ENCODE measurements at places on chromosomes 16 and 17. TPM values are rescaled to one million over a fixed set of nuclear protein-coding genes. Genes with fewer than 3 reads are reported as not detected.
A peak's percentile ranks its signal among the peaks of the same experiment; 100 is the strongest.

DNA sequence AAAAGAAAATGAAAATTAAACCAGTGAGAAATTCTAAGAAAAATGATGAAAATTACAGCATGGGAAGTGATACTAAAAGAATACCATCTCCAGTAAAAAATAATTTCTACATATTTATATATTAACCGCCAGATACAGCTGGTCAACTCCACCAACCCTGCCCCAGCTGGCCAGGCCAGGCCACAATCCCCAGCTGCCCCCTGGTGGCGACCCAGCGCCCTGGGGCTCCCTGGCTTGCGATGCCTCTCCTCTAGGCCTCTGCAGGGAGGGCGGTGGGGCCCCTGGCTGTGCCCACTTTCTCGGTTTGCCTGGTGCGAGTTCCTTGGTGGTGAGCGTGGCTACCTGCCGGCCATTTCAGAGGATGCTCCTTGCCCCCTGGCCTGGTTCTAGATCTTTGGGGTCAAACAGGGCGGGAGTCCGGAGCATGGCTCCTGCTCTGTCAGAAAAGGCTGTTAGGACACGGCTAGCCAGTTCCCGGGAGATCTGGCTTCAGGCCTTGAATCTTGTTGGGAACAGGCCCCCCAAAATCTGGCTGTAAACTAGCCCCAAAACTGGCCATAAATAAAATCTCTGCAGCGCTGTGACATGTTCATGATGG lies 14.5 kb downstream of the GLIS2 start:
- DNase-seq, result no peak

GRCh38 chr17:67027031-67027628 lies 17.2 kb upstream of the CACNG1 start:
- no peak for DNase-seq

DNA sequence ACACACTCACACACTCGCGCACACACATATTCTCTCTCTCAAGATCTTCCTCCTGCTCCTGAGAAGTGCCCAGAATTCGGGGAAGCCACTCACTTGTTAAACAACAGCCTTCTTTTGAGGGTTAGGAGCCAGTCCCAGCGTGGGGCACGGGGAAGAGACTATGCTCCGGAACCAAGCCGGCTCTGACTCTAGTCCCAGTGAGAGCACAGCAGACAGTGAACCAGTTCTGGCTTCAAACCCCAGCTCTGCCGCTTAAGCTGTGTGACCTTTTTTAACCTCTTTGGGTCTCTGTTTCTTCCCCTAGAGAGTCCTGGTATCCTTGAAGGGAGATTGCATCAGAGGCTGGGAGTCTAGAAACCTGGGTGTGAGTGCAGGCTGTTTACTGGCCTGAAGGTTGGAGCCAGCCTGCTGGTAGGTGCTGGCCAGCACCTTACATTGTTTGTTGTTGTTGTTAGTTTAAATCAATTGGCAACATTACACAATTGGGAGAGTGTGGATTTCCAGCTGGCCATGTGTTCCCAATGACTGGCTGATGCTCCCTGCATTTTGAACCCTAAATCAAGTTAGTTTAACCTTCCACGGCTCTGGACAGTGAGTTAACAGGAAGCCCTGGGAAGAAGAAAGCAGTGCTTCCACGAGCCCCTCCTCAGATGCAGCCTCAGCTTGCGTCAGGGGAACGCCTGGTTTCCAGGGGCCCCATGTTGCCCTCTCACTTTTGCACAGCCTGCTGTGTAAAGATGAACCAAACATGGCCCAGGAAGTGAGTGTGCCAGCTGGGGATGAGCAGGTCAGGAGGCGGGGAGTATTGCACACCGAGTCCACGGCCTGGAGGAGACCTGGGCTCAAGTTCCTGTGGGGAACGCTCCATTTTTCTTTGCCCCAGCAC lies 71.5 kb downstream of the GAS7 start:
- DNase-seq, result no peak

GRCh38 chr17:76727745-76728456 lies 1.3 kb downstream of the METTL23 start:
- DNase-seq, result no peak

DNA sequence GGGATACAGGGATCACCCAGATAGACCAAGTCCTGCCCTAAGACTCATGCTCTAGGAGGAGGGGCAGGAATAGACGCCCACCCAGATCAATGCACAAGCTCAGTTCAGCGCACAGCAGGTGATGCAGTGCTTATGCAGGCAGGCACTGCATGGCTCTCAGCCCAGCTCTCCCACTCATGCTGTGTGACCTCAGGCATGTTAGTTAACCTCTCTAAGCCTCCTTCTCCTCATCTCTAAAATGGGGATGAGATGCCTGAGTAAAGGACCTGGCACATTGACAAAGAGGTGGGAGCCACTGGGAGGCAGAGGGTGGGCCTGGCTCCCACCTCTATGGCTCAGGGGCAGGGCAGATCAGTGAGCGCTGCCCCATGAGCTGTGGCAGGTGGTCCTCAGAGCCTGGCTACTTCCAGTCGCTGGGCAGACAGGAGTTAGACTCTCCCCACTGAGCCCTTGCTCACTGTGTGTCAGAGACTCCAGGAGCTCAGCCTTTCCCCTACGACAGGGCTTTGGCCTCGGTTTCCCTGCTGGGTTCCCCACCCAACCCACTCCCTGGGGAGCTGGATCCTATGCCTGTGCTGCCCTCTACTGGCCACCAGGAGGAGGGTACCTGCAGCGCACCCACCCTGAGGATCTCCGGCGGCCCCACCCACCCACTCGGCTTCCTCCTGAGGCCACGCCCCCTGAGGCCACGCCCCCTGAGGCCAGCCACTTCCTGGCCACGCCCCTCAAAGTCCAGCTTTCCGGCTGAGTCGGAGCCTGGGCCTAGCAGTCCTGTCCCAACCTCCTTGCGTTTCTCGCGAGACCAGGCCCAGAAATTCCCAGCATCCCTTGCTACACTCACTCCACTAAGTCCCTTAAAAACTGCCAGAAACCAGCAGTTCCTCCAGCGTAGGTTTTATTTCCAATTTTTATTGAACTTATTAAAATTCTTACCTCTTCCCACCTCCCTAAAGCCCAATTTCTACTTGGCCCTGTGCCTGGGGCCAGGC lies 196.1 kb downstream of the GSG1L start:
- no peak for DNase-seq

DNA sequence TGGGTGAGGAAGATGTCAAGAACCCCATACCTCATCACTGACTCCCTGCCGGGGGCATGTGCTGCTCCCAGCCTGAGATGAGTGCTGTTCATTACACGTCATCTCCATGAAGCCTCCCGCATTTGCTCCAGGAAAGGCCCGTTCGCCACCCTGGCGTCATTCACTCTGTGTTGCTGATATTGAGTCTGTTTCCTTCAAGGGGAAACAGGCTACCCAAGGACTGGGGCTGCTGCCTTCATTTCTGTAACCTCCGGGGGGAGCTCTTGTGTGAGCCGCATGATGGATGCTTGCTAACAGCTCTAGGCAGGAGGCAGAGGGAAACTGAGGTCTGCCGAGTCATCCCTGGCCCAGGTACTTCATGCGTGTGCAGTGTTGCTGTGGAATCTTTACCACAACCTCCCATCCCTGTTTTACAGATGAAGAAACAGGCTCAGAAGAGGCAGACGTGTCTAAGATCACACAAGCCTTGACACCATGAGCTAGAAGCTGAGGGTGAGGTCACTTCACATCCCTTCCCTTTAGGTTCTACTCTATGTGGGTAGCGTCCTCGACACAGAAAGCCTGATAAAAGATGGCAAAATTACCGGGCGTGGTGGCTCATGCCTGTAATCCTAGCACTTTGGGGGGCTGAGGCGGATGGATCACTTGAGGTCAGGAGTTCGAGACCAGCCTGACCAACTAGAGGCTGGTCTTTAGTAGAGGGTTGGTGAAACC lies 3.5 kb upstream of the ARMC5 start:
- DNase-seq, result no peak

DNA sequence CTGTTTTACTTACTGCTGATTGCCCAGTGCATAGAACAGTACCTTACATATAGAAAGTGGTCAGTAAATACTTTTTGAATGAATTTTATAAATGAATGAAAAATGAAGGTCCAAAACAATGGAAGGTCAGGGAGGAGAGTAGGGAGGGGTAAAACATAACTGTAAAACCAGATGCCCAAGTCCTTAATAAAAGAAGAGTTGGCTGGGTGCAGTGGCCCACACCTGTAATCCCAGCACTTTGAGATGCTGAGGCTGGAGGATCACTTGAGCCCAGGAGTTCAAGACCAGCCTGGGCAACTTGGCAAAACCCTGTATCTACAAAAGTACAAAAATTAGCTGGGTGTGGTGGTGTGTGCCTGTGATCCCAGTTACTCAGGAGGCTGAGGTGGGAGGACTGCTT lies 108.2 kb downstream of the BRIP1 start:
- no peak for DNase-seq

GRCh38 chr17:12627177-12627629 lies 38.5 kb upstream of the MYOCD start:
- peak; percentile 45 for DNase-seq

GRCh38 chr17:40290629-40291280 lies 3.1 kb downstream of the CDC6 start:
- DNase-seq, result peak; percentile 64

- DNase-seq, result no peak
These were observed 316.8 kb downstream of the CA10 start for GRCh38 chr17:51841669-51842068.

DNA sequence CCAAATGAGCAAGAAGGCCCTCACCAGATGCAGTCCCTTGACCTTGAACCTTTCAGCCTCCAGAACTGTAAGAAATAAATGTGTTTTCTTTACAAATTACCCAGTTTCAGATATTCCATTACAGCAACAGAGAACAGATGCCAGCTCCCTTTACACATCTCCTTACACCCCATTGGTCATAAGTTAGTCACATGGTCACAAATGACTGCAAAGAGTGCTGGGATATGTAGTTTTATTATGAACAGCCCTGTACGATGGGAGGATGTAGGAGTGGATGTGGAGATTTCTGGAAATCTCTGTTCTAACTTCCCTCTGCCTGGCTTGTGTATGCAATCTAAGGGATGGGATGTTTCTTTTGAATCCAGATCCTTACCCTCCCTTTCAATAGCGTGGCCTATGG lies 13.3 kb upstream of the RPL38 start:
- DNase-seq, result no peak

GRCh38 chr17:48841395-48841831 lies 10.6 kb downstream of the CALCOCO2 start:
- DNase-seq, result no peak

DNA sequence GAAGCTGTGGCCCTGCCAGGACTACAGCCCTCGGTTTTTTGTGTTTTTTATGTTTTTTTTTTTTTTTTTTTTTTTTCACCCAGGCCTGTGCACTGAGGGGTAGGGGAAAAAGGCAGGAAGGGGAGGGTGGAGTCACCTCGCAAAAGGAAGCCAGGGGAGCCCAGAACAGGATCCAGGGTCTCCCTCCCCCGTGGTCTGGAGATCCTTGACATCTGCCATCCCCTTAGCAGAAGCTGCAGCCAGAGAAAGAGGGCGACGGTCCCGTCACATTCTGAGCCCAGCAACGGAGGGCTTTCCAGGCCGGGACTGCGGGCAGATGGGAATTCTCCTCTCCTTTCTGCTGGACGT lies 29.1 kb upstream of the PHOSPHO1 start:
- no peak for DNase-seq

- no peak for DNase-seq
These were observed 16.1 kb downstream of the MGRN1 start for GRCh38 chr16:4640572-4641305.

DNA sequence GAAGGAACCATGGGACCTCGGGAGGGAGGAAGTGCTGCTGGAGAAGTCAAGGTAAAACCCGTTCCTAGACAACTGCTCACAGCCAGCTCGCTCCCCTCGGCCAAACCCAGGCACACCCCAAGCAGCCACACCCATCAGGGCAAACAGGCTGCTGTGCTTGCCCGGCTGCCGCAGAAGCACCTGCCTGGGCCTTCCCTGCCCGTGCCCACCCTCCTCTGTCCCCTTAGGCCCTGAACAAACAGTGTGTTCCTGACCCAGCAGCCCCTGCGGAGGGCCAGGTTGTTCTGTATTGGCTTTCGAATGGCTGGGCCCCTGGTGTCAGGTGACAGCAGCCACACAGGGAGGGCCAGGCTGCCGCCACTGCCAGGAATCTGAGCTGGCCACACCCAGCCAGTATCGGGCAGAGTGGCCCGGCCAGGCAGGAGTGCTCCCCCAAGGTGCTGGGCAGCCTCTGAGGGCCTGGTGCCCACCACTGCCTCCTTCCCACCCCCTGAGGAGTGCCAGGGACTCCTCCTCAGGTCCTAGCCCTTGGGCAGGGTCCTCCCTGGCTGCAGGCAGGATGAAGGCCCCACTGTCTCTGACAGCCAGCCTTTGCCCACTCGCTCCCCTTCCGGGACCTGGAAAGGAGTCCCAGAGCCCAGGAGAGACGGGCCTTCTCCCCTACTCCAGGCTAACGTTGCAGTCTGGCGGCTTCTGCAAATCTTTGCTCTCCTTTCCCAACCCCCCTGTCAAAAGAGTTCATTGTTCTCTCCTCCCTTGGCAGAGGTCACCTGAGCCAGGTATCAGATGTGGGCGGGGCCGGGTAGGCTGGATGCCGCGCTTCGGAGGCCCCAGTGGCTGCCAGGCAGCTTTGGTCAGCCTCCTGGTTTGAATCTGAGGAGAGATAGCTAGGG lies 24.0 kb downstream of the LLGL2 start:
- no peak for DNase-seq

DNA sequence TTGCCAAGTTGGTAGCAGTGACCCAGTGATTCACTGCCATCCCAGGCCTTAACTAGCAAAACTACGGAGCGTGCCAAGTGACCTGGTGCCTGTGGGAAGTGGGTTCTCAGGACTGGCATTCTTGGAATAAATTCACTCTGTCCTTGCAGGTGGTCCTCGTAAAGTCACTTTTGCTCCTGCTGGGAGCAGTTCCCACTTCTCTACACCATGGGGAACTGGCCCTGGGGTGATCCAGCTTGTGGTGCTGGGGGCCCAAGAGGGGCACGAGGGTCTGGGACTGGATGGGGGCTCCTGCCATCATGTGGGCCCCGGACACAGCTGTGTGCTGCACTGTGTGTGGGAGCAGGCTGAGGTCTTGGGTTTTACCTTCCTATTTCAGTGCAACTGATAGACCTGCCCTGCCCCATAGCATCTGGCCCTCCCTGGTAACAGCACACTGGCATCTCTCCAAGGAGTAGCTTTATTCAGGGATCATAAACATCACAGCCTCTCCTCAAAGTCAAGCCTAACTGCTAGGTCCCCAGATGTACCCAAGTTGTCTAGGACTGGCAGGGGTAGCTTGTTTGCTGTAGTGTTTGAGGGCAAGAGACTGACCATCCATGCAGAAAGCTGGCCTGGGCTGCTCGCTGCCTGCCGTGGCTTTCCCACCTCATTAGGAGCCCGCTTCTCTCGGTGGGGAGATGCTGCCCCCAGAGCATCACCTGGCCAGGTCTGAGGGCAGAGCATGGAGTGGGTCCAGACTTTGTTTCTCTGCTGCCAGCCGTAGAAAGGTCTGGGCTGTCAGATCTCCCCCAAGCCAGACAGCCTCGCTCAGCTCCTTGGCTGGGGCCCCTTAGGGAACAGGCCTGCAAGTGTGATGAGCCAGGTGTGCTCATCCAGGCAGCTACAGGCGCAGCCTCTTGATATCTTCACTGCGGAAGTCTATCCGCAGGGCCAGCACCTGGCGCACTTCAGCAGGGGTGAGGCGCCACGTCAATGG lies 26.0 kb downstream of the FCSK start:
- DNase-seq, result no peak

DOC2B gene
- total RNA-seq, result 38.1 TPM

PCYT2 gene
- total RNA-seq, result 41.1 TPM

EVI2B gene
- not detected for total RNA-seq

CHTF8 gene
- total RNA-seq, result 136 TPM

MMP28 gene
- total RNA-seq, result 0.17 TPM

FNDC8 gene
- not detected for total RNA-seq

Data from kidney epithelial cell (primary cell).